ENCODE measurements at places on chromosomes 5 and 9.

GRCh38 chr5:112648264-112648663, 89.4 kb upstream of the APC start:
- DNase-seq, result no peak

GRCh38 chr9:21871256-21871975, 69.0 kb downstream of the MTAP start:
- DNase-seq, result no peak

DNA sequence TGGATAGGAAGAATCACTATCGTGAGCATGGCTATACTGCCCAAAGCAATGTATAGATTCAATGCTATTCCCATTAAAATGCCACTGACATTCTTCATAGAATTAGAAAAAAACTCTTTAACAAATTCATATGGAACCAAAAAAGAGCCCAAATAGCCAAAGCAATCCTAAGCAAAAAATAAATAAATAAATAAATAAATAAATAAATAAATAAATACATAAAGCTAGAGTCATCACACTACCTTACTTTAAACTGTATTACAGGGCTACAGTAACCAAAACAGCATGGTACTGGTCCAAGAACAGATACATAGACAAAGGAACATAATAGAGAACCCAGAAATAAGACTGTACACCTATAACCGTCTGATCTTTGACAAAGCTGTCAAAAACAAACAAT, 180.4 kb upstream of the CDKN2B start:
- DNase-seq, result no peak

DNA sequence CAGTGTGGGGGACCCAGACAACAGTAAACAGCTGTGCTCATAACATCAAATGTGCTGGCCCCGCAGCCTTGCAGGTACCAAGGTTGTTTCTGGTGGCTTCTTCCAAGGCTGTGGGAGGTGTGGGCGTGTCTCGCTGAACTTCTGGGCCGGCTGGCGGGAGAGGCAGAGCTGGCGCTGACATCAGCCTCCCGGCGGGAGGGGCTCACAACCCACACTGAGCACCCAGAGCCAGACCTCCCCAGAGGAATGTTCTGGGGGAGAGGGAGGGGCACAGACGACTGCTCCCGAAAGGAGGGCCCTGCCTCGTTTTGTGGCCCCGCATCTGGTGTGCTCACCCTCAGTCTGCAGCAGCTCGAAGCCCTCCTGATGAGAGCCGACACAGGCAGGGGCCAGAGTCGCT, 6.9 kb upstream of the SLC12A7 start:
- DNase-seq, result no peak

DNA sequence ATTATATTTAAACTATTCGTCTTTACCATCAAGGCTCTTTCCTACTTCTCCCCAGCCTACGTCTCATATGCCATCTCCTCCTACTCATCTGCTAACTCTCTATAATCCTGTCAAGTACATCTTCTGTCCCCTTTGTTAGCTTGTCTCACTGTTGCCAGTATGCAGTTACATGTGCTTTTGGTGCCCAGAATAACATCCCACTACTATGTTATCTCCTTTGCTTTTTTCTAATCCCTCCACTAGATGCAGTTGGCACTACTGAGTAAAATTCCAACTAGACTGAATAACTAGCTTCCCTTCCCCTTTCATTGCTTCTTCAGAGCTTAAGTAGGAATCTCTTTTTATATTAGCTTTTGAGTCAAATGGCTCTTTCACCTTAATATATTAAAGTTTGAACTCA, 3.0 kb upstream of the ARRDC3 start:
- no peak for DNase-seq

DNA sequence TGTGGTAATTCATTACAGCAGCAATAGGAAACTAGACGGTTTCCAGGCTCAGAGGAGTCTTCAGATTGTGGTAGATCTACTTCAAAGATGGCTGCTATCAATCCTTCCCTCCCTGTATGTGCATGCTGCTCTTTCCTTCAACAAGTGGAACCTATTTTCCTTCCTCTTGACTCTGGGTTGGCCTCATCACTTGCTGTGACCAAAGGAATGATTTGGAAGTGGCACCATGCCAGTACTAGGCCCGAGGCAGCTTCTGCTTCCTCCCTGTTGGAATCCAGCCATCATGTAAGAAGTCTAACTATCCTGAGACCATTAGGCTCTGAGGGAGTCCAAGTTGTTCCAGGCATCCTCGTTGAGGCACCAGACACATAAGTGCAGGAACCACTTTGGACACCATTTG, 46.5 kb upstream of the MCTP1 start:
- no peak for DNase-seq

DNA sequence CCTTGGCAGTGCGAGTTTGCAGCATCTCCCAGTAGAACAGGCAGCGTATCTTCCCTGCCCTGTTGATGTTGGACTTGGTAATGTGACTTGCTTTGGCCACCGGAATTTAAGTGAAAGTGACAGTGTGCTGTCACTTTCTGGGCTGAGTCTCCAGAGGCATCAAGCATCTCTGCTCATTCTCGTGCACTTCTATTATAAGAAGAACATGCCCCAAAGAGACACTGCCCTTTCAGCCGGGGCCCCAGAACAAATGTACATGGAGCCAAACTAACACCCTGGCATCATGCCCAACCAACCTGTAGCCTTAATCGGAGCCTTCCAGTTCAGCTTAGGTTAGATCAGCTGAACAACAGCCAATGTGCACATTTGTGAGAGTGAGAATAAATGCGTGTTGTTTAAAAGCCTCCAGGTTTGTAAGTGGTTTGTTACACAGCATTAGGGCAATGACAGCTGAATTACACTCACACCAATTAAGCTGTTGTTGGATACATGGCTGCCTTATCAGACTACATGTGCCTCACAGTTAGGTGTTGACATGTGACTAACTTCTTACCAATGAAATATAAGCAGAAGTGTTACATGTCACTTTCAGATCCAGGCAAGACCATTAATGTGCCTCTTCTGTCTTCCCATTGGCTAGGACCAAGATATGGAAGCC, 22.1 kb upstream of the FRMD3 start:
- DNase-seq, result no peak

- DNase-seq, result no peak
Observed at GRCh38 chr9:87064311-87064710, 117.0 kb upstream of the GAS1 start.

GRCh38 chr9:104456831-104457230, 47.2 kb upstream of the OR13F1 start:
- no peak for DNase-seq

GRCh38 chr9:10946676-10947410, 334.0 kb upstream of the PTPRD start:
- no peak for DNase-seq

GRCh38 chr9:4334410-4334813, 34.5 kb upstream of the GLIS3 start:
- DNase-seq, result no peak

- DNase-seq, result no peak
Observed at GRCh38 chr9:27475057-27475595, 49.0 kb upstream of the IFNK start.

GRCh38 chr5:36164461-36164860, 12.6 kb downstream of the SKP2 start:
- DNase-seq, result no peak

DNA sequence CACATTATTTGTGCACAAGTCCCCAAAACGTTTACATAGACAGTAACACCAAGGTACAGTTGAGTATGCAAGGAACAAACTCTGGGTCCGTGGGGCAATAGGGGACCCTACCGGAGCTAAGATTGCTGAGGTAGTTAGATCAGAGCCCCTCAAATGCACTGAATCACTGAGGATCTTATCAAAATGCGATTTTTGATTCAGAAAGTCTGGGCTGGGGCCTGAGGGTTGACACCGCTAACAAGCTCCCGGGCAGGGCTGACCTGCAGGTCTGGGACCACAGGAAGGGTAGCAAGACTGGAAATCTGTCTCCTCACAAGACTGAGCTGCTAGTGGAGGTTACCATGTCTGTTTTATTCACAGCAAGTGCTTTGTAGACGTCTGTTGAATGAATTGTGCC, 1.8 kb upstream of the IL3 start:
- DNase-seq, result no peak

DNA sequence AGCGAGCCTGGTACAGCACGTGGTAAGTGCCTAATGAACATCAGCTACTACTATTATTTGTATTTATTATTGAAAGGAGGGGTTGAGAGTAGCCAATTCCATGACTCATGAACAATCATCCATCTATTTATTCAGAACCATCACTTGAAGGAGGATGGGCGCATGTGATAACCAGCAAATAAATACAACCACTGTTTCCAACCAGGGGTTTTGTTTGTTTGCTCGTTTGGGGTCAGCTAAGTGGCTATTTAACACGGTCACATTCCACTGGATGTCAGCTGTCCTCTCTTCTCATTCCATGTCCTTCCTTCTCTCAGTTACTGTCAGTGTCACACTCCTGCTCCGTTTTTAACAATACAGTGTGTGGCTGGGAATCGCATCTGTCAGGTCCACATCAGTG, 8.6 kb downstream of the RAPGEF1 start:
- no peak for DNase-seq

DNA sequence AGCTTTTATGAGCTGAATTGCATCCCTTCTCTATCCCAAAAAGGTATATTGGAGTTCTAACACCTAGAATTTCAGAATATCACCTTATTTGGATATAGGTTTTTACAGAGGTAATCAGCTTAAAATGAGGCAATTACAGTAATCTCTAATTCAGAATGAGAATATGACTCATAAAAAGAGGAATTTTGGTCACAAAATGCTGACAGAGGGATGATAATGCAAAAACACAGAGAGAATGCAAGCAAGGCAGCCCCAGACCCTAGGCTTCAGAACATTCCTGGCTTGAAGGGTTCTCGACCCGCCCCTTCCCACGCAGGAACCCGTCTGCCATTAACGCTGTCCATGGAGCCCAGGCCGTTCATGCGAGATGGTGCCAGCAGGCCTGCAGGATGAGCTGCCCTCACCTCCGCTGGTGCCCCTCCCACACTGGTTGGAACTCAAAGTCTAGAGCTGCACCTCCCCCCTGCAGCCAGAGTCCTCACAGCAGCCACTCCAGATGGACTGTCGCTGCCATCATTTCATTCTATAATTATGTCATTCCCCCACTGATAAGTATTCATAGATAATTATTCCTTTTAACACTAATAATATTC, 1173.4 kb upstream of the ACO1 start:
- DNase-seq, result no peak
